Hepatic stellate cell (primary cell): ENCODE measurements at places on chromosomes 16 and 17.

DNA sequence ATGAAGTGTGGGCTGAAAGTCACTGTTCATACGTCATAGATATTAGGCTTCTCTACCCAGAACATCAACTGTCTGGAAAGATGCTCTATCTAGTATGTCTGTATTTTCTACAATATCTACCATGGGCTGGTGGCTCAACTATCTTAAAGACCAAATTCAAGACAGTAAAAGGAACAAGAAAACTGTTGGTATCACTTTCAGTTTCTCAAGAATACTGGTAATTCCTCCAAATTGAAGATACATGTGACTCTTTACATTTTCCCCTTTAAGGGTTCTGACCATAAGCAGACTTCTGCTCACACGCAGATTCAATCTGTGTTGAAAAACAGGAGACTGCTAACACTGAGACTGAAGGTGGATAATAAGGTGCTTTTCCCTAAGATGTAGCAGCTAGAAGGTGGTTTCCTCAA is 24.2 kb downstream of the XPO6 start:
- DNase-seq = no peak

- DNase-seq = no peak
Measured at GRCh38 chr17:49193513-49194296, 16.7 kb downstream of the GNGT2 start.

- no peak for DNase-seq
Measured at GRCh38 chr17:43857957-43858600, 11.1 kb downstream of the CD300LG start.

GRCh38 chr17:13035420-13035819 is 17.6 kb upstream of the ELAC2 start:
- DNase-seq = no peak

GRCh38 chr17:8055851-8056231 is 17.0 kb downstream of the ALOX15B start:
- no peak for DNase-seq

- no peak for DNase-seq
Measured at GRCh38 chr17:21375162-21375560, 996 bp upstream of the KCNJ12 start.

GRCh38 chr17:76930107-76930506 is 61.9 kb downstream of the MGAT5B start:
- DNase-seq = no peak

DNA sequence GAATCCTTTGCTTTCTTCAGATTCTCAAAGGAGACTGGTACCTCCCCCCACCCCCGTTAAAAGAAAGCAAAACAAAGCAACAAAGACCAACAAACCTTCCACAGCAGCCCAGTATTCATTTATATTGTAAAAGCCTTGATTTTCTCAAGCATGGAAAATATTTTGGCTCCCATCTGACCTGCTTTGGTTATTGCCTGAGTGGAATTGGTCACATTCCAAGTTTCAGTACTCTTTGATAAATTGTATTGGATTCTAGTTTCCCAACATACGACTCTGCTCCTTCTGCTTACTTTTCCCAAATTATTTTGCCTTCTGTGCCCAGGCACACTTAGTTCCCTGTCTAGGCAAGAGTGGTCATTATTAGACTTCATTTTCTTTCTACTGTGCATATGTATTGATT is 1.3 kb downstream of the ABCC11 start:
- no peak for DNase-seq

DNA sequence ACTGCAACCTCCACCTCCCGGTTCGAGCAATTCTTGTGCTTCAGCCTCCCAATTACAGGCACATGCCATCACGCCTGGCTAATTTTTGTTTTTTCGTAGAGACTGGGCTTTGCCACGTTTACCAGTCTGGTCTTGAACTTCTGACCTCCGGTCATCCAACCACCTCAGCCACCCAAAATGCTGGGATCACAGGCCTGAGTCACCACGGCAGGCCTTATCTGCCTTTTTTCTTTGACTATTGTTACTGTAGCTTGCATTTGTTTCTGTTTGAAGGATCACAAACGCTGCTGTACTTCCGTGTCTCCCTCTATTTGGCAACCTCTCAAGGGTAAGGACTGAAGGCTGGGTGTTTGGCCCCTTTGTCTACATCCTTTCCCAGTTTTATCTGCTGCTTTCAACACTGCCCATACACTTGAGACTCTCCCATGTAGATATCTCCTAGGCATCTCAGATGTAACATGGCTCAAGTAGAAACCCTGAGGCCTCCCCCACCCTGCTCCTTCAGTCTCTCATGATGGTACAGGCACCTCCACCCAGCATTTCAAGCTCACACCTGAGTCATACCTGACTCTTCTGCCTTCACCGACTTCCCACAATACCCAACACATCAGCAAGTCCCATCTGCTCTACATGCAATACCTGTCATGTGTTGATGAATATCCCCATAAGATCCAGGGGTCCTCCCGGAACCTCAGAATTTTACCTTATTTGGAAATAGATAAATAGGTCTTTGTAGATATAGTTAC is 219.0 kb downstream of the CPPED1 start:
- DNase-seq = no peak

DNA sequence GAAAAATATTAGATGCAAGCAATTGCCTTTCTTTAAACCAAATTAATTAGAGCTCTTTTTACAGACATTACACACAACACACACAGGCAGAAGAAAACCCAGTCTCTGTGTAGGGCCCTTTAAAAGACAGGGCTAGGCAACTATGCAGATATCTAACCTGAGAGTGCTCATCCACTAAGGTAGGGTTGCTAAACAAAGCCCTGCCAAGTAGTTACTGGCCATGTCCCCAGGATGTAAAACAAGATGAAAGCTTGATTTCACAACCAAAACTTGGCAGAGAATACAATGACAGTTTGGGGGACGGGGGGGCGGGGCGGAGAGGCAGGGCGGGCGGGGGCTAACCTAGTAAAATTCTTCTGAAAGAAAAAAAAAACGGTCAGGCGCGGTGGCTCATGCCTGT is 669.0 kb upstream of the CA10 start:
- no peak for DNase-seq

- no peak for DNase-seq
Measured at GRCh38 chr16:84075376-84075775, 32.8 kb upstream of the SLC38A8 start.

DNA sequence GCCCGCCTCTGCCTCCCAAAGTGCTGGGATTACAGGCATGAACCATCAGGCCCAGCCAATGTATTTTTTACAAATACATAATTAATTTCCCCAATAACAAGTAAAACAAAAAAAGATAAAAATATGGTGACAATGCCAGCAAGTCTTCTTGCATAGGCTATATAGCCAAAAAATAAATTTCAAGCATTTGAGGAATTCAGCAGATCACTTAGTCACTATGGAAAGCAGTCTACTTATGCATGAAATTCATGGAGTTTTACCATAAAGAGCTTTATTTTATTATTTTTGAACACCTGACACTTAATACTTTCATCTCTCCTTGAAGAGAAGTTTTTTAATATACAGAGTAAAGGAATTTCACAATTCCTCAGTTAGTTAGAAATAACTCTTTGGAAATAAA is 56.4 kb downstream of the BRIP1 start:
- no peak for DNase-seq

DNA sequence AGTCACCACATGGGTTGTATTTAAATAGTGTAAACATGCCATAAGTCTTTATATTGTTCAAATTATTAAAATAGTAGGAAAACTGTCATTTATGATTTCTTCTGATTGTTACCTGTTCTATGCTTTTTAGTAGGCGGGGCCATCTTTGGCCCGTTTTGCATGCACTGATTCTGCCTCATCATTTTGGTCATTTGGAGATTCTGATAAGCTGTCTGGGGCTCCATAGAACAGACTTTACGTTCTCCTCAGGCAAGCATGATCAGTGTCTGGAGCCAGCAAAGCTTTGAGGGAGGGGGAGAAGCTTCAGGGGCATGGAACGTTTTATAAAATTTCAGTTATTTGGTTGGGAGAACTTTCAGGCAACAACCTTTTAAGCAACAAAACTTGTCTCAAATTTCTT is 8.8 kb downstream of the NDEL1 start:
- no peak for DNase-seq

- no peak for DNase-seq
Measured at GRCh38 chr17:35660902-35661301, 70.5 kb upstream of the RASL10B start.

DNA sequence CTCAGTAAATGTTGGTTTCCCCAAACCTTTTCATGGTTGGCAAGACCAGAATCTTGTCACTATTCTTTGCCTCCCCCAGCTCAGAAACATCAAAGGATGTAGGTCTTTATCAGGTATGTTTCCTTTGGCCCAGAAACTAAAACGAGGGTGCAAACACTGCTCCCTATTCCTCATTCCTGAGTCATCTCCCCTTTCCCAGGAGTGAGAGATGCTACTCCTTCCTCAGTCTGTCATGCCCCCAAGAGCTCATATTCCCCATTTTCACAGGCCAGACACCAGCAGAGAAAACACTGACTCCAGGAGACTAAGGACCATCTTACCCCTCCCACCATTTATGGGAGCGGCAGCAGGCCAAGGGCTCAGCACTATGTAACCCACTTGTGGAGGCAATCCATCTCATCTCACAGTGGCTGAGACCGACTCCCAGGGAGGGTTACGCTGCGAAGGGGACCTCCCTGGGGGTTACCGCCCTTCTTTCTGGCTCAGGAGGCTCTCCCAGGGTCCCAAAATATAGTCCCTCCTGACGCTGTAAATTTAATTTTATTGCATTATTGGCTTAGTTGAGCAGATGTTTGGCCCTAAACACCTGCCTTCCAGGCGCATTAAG is 1.5 kb downstream of the GEMIN4 start:
- no peak for DNase-seq

- DNase-seq = no peak
Measured at GRCh38 chr17:10151667-10152496, 46.5 kb downstream of the GAS7 start.

DNA sequence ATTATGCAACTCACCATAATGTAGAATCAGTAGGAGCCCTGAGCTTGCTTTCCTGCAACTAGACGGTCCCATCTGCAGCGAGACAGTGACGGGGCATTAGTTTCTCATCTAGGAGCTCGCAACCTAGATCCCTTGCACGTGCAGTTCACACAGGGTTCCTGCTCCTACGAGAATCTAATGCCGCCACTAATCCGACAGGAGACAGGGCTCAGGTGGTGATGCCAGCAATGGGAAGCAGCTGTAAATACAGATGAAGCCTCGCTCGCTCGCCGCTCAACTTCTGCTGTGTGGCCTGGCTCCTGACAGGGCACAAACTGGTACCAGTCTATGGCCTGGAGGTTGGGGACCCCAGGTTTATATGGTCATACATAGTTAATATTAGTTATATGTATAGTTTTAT is 394.5 kb downstream of the NPIPA8 start:
- no peak for DNase-seq

DNA sequence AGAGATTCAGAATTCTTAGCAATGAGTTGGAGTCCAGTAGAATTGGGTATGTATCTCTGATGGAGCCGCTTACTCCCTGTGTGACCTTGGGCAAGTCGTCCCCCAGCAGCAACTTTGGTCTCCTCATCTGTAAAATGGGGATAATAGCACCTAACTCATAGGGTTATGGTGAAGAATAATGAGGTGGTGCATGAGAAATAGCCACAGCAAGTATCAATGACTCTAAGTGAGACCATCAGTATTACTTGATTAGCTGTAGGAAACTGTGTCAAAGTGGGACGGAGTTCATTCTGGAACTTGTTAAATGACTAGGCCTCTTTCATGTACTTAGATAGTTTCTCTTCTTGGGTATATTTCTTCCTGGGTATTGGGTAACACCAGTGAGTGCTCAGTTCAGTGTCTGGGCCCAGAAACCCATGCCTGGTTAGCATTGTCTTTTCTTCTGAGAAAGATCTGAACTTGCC is 6.4 kb downstream of the PRKCB start:
- no peak for DNase-seq

DNA sequence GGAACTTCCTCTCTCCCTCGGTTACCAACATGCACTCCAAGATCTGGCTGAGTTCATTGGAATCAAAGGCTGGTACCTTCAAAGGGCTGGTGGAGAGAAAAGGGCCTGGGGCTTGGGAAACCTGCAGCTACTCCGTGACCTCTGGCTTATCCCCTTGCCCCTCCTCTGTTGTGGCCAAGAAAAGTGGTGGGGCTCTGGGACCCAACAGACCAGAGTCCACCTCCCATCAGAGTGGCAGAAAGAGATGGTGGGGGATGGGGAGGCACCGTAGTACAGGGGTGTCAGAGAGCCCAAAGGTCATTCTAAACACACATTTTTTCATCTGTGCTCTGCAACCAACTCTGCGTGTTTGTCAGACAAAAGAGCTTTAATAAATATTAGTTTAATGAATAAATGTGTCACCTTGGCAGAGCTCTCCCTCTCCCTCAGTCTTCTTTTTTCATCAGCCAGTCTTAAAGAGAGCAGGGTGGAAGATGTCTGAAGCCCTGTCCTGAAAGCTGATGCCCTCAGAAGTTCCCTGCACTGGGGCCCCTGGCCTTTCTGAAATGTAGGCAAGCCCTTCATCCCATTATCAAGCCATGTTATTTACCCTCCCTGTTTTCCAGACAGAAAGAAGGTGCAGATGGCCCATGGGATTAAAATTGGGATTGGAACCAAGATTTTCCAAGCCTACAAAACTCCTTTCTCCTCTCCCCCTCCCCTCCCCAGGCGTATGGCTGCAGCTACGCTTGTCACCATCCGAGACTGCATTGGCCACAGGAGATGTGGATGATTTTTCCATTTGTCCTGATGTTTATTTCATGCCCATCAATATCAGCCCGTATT is 227.3 kb downstream of the CCDC182 start:
- DNase-seq = no peak

DNA sequence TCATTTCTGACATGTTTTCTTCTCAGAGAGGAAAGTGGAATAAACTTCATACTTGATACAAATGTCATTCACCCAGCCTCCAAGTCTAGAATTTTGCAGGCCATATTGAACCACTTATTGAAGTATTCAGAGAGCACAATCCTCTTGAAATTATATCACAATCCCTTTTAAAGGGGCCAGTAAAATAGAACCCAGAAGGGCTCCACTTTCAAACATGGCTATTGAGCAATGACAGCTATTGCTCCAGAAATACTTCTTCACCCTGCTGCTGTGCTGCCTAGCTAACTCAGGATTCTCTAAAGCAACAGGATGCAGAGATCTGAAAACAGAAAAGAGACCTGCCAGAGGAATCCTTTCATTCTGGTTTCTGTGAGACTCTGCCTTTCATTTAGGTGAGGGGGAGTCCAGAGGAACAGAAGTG is 275.0 kb upstream of the CDH5 start:
- DNase-seq = no peak

DNA sequence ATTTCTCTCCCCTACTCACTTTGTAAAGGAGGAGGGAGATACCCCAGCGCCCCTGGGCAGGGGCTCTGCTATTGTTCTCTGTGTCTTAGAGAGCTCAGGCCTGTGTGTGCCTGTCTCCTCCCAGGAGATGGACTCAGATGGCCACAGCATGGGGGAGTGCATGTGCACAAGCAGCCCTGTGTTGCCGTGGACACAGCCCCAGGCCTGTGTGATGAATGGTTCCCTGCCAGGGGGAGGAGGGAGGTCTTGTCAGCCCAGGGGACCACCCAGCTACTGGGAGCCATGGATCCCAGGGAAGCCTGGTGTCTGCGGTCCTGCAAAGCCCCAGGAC is 26.3 kb downstream of the GINS2 start:
- DNase-seq = no peak

- no peak for DNase-seq
Measured at GRCh38 chr16:61014869-61015268, 1021.4 kb downstream of the CDH8 start.
